AG10803 (cell line): ENCODE measurements at places on chromosomes 16 and 17.

GRCh38 chr16:31530405-31530804, 2.7 kb downstream of the AHSP start:
- DNase-seq, result no peak

DNA sequence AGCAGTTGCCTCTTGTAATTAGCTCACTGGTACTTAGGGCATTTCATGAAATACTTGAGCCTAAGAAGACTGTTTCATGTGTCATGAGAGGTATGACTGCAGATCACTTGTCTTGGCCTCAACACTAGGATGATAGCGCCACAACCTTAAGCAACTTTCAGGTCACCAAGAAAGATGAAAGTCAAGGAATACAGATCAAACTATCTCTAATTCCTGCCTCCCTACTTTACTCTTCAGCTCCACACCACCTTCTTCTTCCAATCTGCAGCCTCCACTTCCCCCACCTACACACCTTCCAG, 28.0 kb downstream of the GNA13 start:
- DNase-seq, result no peak

GRCh38 chr17:55163408-55163807, 101.4 kb upstream of the HLF start:
- no peak for DNase-seq

DNA sequence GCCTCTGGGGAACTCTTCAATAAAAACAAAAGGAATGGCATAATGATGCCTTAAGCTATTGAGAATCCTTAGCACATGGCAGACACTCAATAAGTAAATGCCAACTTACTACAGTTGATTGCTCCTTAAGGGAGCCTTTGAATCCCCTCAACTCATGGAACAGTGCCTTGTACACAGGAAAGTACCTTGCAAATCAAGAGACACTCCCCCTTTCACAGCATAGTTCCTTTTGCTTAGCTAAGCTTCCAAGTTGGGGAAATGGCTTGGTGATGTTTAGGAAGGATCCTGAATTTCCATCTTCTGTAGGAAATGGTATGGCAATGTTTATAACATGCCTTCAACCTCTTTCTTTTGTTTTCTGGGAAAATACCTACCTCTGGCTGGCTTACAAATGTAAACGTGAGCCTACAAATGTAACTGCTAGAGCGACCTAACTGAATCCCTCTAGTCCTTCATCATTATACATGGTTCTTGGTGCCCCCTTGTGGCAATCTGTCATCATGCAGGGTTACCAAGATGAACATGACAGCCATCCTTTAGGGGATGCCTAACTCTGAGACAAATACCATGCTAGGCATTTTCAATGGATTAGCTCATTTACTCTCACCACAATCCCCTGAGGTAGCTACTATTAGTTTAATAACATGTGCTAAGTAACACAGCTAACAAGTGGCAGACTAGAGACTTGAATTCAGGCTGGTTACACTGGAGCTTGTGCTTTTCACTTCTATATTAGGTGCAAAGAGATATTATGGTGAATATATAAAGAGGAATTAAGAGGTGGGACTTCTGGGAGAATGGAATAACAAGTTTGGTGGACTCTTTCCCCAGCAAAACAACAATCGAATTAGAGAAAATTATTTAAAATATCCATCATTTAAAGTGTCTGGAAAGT, 65.0 kb downstream of the MMD start:
- peak; percentile 62 for DNase-seq

- DNase-seq, result peak; percentile 25
These were observed 201.8 kb downstream of the SLC39A11 start for GRCh38 chr17:72890711-72891110.

GRCh38 chr16:1379304-1380076, 27.8 kb downstream of the GNPTG start:
- peak; percentile 46 for DNase-seq

DNA sequence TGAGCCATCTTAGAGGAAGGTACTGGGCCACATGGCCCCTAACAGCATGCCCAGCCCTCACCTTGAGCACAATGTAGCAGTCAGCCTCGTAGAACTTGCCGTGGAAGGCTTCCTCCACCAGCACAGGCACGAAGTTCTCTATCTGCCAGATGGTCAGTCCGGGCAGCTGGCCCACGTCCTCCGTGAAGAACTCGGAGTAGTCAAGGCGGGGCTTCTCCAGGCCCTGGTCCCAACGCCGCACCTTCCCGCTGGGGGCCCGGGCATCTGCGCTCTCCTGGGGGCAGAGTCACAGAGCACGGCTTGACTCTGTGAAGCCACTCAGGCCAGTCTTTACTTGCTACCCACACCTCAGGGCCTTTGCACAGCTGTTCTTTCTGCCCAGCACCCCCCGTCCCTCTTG, 7.3 kb downstream of the FLII start:
- DNase-seq, result no peak

- DNase-seq, result no peak
These were observed 14.0 kb upstream of the KRT222 start for GRCh38 chr17:40678902-40679522.

GRCh38 chr17:76145231-76146052, 4.4 kb upstream of the FOXJ1 start:
- DNase-seq, result no peak

- no peak for DNase-seq
These were observed 23.7 kb downstream of the NCOR1 start for GRCh38 chr17:16191604-16192003.

GRCh38 chr16:49398761-49399160, 25.2 kb downstream of the C16orf78 start:
- DNase-seq, result no peak

GRCh38 chr17:235831-236640, 54.6 kb upstream of the DOC2B start:
- no peak for DNase-seq

DNA sequence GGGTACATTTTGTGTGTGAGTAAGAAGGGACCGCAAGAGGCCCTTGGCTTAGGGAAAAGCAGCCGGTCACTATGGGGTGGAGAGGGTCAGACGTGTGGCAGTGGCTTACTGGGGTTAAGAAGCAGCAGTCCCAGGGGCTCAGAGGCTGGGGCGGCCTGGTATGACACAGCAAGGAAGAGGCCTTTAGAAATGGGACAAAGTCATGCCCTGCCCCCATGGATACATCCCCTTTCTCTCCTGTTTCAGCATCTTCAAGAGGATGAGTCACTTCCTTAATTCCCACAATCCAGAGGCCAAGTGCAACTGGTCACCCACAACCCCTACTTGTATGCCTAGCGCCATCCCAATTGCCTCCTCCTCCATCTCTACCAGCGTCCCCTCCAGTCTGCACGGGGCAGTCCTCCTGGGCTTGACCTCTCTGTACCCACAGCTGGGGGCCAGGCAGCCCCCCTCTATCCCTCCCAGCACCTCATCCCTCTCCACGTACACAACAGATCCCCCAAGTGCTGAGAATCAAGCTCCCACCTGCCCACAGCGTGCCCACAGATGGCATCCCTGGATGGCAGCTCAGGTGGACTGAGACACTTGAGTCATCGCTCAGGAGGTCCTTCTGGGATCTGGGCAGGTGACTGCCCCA, 6.9 kb upstream of the EFTUD2 start:
- DNase-seq, result peak; percentile 97

GRCh38 chr17:57892820-57893595, 43.2 kb upstream of the MRPS23 start:
- peak; percentile 100 for DNase-seq

DNA sequence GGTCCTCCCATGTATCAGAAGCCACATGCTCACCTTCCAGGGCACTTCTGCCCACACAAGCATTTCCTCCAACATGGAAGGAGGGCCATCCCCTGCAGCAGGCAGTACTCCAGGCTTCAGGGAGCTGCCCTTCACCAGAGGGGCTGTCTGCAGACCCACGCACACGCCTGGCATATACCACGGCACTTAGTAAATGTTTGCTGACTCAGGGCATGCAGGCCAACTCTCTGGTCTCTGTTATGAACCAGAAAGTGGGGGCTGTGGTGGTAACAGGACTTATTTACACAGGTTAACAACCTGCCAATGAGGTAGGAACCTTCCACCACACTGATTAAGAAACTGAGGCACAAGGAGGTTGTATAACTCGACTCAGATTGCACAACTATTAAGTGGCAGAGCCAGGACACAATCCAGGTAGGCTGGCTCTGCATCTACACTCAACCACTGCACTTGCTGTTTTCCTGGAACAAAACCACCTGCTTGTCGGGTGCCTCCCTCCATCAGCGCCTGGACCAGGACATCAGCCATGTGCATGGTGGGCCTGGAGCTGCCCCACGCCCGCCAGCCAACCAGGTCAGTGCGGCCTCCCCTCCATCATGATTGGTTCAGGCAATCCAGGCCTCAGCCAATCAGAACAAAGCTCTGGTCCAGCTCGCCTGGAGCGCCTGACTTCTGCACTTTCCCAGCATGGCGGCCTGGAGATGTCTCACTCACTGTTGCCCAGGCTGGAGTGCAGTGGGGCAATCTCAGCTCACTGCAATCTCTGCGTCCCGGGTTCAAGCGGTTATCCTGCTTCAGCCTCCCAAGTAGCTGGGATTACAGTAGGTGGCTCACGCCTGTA, 19.2 kb downstream of the ACTG1 start:
- no peak for DNase-seq

DNA sequence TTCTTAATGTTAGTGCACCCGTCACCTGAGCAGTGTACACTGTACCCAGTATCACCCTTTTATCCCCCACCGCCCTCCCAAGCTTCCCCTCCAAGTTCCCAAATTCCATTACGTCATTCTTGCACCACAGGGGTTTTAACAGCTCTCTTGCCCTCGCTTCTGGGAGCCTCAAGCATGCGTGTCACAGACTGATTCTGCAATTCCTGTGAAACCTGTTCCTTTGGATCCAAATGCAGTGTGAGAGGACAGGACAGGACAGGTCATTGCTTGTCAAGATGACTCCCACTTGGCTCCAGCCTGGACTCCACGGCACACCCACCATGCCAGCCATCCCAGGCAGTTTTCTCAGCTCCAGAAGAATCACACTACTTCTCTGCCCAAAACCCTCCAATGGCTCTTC, 44.1 kb downstream of the CYB5D2 start:
- DNase-seq, result peak; percentile 3

DNA sequence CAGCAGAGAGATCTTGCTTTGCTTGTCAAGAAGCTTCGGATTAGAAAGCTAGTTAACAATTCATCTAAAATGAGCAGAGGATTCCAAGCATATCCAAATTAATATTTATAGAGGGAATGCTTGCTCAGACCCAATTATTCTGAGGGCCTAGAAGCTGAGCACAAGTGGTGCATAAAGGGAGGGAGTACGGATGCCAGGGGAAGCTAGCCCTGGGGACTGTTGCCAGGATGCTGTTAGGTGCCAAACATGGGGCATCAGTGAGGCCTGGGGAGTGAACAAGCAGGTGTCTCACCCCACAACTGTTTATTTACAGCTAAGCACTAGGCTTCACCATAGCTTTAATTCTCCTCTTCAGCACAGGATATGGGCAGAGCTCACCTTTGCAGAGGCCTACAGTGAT, 684.1 kb upstream of the C16orf82 start:
- no peak for DNase-seq

DNA sequence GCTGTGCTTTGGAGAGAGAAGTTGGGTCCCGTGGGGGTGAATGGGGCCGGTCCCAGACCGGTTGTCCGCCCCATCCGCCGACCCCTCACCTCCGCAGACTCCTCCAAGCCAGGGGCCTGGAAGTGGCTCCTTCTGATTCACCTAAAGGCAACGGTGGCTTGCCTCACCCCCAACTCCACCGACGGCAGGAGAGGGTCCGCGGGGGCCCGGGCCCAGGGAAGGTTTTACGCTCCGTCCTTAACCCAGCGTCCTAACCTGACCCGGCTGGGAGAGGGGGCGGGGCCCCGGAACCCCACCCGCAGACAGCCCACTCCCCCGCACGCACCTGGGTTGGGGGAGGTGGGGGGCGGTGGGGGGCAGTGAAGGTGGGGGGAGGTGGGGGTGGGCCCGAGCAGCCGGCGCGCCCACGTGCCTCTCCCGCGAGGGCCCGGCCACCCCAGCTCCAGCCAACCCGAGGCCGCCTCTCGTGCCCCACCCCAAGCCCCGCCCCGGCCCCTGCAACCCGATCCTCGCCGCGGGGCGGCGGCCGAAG, 12.7 kb upstream of the CD300A start:
- DNase-seq, result no peak

DNA sequence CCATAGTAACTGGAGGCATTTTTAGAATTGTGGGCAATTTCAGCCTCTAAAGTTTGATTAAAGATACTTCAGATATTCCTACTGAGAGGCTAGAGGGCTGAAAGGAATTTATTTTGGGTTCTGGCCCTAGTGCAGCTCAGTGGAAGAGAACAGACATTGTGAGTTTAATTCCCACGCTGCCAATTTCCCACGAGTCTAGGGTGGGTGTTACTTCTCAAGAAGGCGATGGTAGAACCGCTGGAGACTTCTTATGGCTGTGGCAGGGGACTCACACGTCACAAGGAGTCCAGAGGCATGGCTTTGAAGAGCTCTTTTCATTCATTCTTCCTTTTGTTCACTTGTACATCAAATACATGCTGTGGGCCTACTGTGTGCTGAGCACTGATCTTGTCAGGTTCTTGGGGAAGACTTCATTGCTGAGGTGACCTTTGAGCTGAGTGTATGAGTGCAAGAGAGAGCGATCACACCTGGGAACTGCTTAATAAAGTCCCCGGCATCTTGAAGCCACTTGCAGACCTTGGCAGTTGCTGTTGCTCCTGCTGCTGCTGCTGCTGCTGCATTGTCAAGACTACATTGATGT, 111.7 kb downstream of the WWOX start:
- DNase-seq, result no peak

DNA sequence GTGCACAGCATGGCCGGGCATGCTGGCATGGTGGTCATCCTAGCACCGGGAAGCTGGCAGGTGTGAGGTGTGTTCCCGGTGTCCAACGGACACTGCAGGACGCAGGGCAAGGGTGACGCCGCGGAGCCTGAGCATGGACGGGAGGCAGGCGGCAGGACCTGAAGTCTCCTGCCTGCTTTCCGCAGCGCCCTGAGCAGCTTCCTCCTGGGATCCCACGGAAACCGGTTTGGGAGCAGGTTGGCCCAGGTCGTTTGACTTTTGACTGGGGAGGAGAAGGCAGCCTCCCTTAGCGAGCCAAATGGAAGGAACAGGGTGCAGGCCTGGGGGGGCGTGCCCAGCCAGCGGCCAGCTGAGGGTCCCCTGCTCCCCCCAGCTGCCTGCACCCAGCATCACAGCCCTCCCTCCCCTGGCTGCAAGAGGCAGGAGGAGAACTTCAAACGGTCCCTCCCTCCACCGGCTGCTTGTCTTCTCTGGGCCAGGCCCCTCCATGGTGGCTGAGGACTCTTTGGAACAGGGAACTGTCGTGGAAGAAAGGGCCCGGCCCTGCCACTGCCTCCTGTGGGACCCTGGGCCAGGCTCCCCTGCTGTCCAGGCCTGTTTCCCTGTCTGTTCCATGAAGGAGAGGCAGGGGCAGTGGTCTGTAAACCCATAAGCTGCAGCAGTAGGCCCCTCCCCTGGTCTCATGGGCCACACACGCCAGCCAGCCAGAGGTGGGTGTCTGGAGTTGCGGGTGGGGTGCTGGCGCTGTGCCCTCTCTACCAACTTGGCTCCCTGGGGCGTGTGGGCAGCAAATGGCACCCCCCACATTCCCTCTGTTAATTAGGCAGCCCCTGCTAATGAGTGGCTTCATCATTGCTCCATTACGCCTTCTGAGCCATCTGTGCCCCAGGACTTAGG, 7.8 kb upstream of the ADGRG1 start:
- DNase-seq, result no peak

GRCh38 chr16:56584276-56584675, 5.1 kb upstream of the MT3 start:
- no peak for DNase-seq

- DNase-seq, result no peak
These were observed 461.7 kb upstream of the DYNLRB2 start for GRCh38 chr16:80079072-80079471.
